ENCODE measurements at places on chromosomes 6 and 20. TPM values are rescaled to one million over a fixed set of nuclear protein-coding genes. Genes with fewer than 3 reads are reported as not detected.
A peak's percentile ranks its signal among the peaks of the same experiment; 100 is the strongest.

Gene CST2
- not detected for total RNA-seq

- no peak for DNase-seq
Measured at GRCh38 chr6:11527274-11527870, 10.2 kb upstream of the TMEM170B start.

DNA sequence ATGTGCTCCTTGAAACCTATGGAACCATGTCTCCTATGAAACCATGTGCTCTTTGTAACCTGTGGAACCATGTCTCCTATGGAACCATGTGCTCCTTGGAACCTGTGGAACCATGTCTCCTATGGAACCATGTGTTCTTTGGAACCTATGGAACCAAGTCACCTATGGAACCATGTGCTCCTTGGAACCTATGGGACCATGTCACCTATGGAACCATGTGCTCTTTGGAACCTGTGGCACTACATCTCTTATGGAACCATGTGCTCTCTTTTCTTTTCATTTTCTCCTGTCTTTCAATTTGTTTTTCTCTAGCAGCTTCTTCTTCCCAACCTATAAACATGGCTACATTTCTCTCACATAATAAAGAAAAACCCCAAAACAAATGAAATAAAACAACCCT is 11.9 kb upstream of the CCN2 start:
- no peak for DNase-seq

- no peak for DNase-seq
Measured at GRCh38 chr20:4864311-4864752, 137.0 kb downstream of the SLC23A2 start.

DNA sequence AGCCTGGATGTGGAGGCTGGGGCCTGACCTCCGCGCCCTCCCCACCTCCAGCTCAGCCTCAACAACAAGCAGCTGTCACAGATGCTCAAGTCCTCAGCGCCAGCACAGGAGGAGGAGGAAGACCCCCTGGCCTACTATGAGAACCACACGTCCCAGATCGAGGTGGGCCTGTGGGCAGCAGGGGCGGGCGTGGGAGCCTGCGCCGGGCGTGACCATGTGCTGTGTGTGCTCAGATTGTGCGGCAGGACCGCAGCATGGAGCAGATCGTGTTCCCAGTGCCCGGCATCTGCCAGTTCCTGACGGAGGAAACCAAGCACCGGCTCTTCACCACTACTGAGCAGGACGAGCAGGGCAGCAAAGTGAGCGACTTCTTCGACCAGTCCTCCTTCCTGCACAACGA is 23.5 kb downstream of the UQCC2 start:
- DNase-seq, result peak; percentile 40

GRCh38 chr6:151257985-151258445 is 18.2 kb downstream of the AKAP12 start:
- DNase-seq, result no peak

GRCh38 chr20:60984666-60985065 is 267.4 kb upstream of the CDH4 start:
- no peak for DNase-seq

GRCh38 chr6:43243664-43244321 is 512 bp downstream of the TTBK1 start:
- DNase-seq, result no peak

Gene ATP6V1G2
- total RNA-seq, result 3.8 TPM

DNA sequence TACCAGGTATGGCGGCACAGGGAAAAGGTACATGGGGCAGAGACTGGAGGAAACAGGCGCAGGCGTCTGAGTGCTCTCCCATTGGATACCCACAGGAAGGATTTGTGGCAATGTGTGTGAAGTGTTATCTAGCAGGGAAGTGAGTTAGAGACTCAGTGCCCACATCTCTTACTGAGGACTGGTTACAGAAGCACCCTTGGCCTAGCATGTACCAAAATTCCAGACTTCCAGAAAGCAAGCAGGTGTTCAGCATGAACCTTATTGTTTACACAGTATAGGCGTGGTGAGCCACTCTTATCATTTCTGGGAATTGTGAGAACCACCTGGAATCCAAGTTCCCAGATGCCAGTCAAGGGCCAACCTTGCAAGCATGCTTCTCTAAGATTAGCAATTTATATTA is 14.2 kb downstream of the MANBAL start:
- no peak for DNase-seq

DNA sequence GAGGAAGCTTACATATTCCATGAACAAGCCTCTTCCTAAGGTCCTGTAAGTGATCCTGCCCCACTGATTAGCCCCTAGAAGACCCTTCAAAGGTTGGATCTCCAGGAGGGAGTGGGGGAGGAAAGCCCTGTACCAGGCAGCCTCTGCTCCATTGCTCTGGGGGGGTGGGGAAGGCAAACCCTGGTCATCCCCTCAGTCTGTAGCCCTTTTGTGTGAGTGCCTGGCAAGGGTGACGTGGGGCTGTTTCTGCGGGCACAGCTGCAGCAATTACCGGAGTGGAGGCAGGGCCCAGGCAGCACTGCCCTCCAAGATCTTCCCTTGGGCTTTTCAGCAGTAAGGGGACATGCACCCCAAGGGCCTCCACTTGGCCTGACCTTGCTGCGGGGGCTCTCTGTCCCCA is at the start of gene MOG:
Gene MOG, plus strand, starts transcription at position 295 of the 400 bp plus-strand sequence. CDS start 118 bp downstream, outside the sequence.
- no peak for DNase-seq

Gene CD40
- 11.6 TPM for total RNA-seq

- DNase-seq, result no peak
Measured at GRCh38 chr6:6057442-6058053, 50.8 kb upstream of the NRN1 start.

DNA sequence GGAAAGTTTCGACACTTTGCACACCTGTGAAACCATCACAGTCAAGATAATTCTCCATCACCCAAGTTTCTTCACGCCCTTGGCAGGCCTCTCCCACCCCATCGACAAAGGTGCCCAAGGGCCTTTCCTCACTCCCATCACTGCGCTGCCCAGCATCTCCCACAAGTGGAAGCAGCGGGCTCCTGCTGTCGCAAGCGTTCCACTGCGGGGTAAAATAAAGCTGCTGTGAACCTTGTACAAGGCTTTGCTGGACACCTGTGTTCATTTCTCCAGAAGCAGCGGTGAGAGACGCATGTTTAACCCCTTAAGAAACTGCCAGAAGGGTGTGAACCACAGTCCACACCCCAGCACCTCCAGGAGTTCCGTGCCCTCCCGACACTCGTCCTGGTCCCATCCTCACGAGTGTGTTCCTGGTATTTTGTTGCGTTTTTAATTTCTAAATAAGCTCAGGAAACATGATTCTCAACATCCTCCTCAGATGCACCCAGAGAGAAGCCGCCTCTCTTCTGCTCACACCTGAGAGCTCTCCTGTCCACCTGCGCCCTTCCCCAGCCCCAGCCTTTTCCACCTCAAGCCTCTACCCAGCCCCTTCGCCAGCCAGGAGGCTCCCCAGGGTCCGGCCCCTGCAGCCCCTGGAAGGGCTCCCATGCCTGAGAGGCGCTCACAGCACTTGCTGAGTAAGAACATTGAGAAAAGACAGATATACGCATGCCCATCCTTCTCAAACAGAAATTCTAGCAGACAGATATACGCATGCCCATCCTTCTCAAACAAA is 97.5 kb downstream of the TAF4 start:
- DNase-seq, result no peak

- DNase-seq, result peak; percentile 72
Measured at GRCh38 chr6:46925563-46926253, 4.0 kb upstream of the ADGRF5 start.

Gene CST4
- not detected for total RNA-seq

- peak; percentile 20 for DNase-seq
Measured at GRCh38 chr6:15389084-15389764, 143.4 kb downstream of the JARID2 start.

DNA sequence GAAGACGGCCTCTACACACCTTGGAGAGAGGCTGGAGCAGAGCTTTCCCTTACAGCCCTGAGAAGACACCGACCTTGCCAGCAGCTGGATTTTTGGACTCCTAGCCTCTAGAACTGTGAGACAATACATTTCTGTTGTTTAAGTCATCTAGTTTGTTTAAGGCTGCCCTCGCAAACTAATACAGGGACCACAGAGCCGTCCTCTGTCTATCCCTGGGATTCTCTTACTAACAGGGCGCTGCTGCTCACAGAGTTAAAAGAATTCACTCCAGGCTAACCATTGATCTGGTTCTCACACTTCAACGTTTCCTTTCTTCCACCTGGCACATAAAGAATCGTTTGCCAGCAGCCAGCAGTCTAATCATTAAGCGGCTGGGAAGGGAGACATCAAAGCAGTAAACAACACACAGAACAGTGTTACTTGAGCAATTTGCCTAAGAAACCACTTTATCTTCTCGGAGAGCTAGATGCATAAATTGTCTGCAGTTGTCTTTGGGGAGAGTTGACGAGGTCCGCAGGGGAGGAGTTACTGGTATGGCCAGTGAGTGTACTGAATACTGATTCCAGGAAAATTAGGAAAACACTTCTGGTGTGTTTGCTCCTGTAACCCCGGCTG is 103.5 kb upstream of the AKAP12 start:
- DNase-seq, result peak; percentile 22

DNA sequence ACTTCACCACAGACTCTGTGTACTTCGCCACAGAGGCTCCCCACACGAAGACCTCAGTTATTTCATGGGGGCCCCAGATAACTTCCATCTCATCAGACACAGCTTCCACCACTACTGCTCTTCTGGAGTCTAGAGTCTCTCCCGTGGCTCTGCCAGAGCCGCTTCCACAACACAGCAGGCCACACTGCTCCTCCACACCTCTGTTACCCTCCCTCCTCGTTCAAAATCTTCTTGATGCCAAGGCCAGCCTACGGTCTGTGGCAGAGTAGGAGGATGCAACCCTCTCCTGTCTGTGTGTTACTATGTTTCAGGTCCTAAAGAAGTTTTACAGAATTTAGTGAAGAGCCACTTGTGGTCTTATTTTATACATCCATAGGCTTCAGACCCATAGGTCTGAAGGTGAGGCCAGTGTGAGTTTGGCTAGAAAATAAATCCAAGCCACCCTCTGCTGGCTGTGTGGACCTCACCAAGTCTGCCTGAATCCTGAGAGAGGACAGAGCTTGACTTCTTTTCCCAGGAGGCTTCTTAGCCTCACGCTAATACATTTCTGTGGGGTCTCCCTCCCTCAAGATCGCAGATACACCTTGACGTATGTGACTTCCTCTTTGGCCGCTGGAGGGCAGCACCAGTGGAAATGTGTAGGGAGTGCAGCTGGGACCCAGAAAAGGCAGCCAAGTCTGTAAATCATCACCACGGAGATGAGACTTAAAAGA is 197.7 kb downstream of the FAXC start:
- DNase-seq, result peak; percentile 21

Measured in right cardiac atrium (tissue), 5 donors.